GM23338 (cell line): ENCODE measurements at places on chromosomes 11 and 22. TPM values are rescaled to one million over a fixed set of nuclear protein-coding genes. Genes with fewer than 3 reads are reported as not detected.

GRCh38 chr11:7020183-7020917 is at the start of the genes NLRP14 and ZNF214:
Gene NLRP14, plus strand, starts transcription at chr11:7020479. Its CDS starts 18,108 bp downstream, at chr11:7038587.
Gene ZNF214, minus strand, starts transcription at chr11:7020346. Its CDS starts 17,511 bp downstream, at chr11:7002835.
- H3K4me3 ChIP-seq: peak within 1 kb of the TSS; percentile 98
- peaks cover 7% of the 10 kb centered on the region; the same call in 1 of the 2 replicates for H3K27me3 ChIP-seq
- no peak within 1 kb of the TSS for H3K27ac ChIP-seq
- peak; percentile 98 for DNase-seq

- no peak overlapping the region for H3K4me3 ChIP-seq
- peaks cover 13% of the 10 kb centered on the region; the same call in 1 of the 2 replicates for H3K4me1 ChIP-seq
- H3K27me3 ChIP-seq: peaks cover 90% of the 10 kb centered on the region
- H3K27ac ChIP-seq: no peak overlapping the region
- no peaks in the 10 kb centered on the region for H3K36me3 ChIP-seq
Observed at GRCh38 chr11:124872741-124873140, 7.5 kb downstream of the ROBO3 start.

- no peaks in the 10 kb centered on the region for H3K36me3 ChIP-seq
- no peak overlapping the region for H3K27ac ChIP-seq
- no peaks in the 10 kb centered on the region for H3K27me3 ChIP-seq
- DNase-seq: no peak
Observed at GRCh38 chr11:61529537-61530225, 21.1 kb downstream of the LRRC10B start.

AGBL2 gene
- total RNA-seq: 1.6 and 5.6 TPM in 2 replicates

- no peak overlapping the region for H3K27ac ChIP-seq
- no peak overlapping the region for H3K4me3 ChIP-seq
- no peaks in the 10 kb centered on the region for H3K27me3 ChIP-seq
- DNase-seq: no peak
- peaks cover 17% of the 10 kb centered on the region for H3K4me1 ChIP-seq
- H3K36me3 ChIP-seq: peaks cover 70% of the 10 kb centered on the region
Observed at GRCh38 chr11:32935462-32936029, 42.9 kb downstream of the QSER1 start.

HBG2 gene
- total RNA-seq: not detected in 2 replicates

GRCh38 chr11:64152841-64153691 is 12.8 kb downstream of the MACROD1 start:
- no peaks in the 10 kb centered on the region for H3K36me3 ChIP-seq
- H3K27me3 ChIP-seq: peaks cover 3% of the 10 kb centered on the region; the same call in 1 of the 2 replicates
- peak; percentile 72 for DNase-seq
- no peak overlapping the region for H3K27ac ChIP-seq
- peaks cover 11% of the 10 kb centered on the region for H3K4me1 ChIP-seq
- no peak overlapping the region for H3K4me3 ChIP-seq

GRCh38 chr11:578276-579035 is 2.2 kb downstream of the PHRF1 start:
- no peak overlapping the region for H3K27ac ChIP-seq
- DNase-seq: no peak
- peak overlapping the region; percentile 96 for H3K4me3 ChIP-seq

RBMXL2 gene
- 0.17 TPM in 1 of 2 replicates, not detected in the other for total RNA-seq

- H3K4me1 ChIP-seq: peaks cover 5% of the 10 kb centered on the region
- peak overlapping the region; percentile 45 for H3K4me3 ChIP-seq
- peak; percentile 81 for DNase-seq
- no peaks in the 10 kb centered on the region for H3K36me3 ChIP-seq
- H3K27ac ChIP-seq: no peak overlapping the region
Observed at GRCh38 chr11:115990004-115990447, 485.8 kb upstream of the CADM1 start.

MMP11 gene
- 12.1 and 17.4 TPM in 2 replicates for total RNA-seq

HPS4 gene
- total RNA-seq: 36.9 and 49.4 TPM in 2 replicates

ALKBH3 gene
- 10.3 and 10.8 TPM in 2 replicates for total RNA-seq

- no peak overlapping the region for H3K27ac ChIP-seq
- H3K27me3 ChIP-seq: no peaks in the 10 kb centered on the region
- no peaks in the 10 kb centered on the region; the same call in 1 of the 2 replicates for H3K4me1 ChIP-seq
- 0 out of 2 replicates have a peak, but pooled peaks cover 11% of the 10 kb centered on the region for H3K36me3 ChIP-seq
- no peak for DNase-seq
- H3K4me3 ChIP-seq: no peak overlapping the region
Observed at GRCh38 chr22:26701323-26701722, 43.9 kb downstream of the MIAT start.

CLMP gene
- 18.4 and 22.2 TPM in 2 replicates for total RNA-seq

GRCh38 chr22:38114484-38115398 is 4.3 kb upstream of the BAIAP2L2 start:
- H3K27me3 ChIP-seq: no peaks in the 10 kb centered on the region
- H3K36me3 ChIP-seq: no peaks in the 10 kb centered on the region
- no peak overlapping the region for H3K27ac ChIP-seq
- DNase-seq: peak; percentile 89
- H3K4me1 ChIP-seq: peaks cover 8% of the 10 kb centered on the region; the same call in 1 of the 2 replicates

DNA sequence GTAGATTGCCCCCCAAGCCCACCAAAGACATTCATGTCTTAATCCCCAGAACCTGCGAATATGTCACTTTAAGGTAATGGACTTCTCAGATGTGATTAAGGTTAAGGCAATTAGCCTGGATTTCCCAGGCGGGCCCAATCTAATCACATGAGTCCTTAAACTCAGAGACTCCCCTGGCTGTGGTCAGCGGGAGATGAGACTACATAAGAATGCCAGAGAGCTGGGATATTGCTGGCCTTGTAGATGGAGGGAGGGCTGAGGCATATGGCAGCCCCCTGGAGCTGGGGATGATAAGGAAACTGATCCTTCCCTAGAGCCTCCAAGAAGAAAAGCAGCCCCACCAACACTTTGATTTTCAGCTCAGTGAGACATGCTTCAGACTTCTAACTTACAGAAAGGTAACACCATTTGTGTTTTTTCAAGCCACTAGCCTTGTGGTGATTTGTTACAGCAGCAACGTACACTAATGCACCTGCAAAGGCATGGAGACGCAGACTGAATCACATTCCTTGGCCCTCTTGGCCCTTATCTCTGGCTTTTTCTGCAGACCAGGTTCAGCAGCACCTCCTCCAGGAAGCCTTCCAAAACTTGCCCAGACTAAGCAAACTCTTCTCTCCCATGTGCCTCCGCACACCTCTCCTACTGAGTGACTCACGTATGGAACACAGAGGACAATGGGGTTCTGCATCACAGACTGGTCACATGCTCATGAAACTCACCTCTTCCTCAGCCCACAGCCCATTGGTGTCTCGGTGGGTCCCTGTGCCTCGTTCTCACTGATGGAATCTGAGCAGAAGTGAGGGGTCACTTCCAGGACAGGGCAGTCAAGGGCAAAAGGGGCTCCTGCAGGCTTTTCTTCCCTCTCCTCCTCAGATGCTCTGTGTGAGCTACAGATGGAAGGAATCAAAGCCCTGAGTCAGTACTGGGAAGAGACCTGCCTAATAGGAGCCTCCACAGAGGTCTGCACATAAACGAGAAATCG is 86.3 kb upstream of the HMGXB4 start:
- H3K4me3 ChIP-seq: no peak overlapping the region
- H3K36me3 ChIP-seq: no peaks in the 10 kb centered on the region
- no peak for DNase-seq
- H3K27me3 ChIP-seq: no peaks in the 10 kb centered on the region
- 0 out of 2 replicates have a peak, but pooled peaks cover 3% of the 10 kb centered on the region for H3K4me1 ChIP-seq
- H3K27ac ChIP-seq: no peak overlapping the region

GRCh38 chr11:125515102-125515439 is 19.0 kb upstream of the FEZ1 start:
- H3K27me3 ChIP-seq: no peaks in the 10 kb centered on the region
- no peak overlapping the region for H3K27ac ChIP-seq
- DNase-seq: no peak
- H3K36me3 ChIP-seq: no peaks in the 10 kb centered on the region
- no peak overlapping the region for H3K4me3 ChIP-seq
